ENCODE measurements at places on chromosomes 7 and 10.
A peak's percentile ranks its signal among the peaks of the same experiment; 100 is the strongest.

- no peak for DNase-seq
Observed at GRCh38 chr10:45627412-45628048, 45.0 kb downstream of the ZFAND4 start.

DNA sequence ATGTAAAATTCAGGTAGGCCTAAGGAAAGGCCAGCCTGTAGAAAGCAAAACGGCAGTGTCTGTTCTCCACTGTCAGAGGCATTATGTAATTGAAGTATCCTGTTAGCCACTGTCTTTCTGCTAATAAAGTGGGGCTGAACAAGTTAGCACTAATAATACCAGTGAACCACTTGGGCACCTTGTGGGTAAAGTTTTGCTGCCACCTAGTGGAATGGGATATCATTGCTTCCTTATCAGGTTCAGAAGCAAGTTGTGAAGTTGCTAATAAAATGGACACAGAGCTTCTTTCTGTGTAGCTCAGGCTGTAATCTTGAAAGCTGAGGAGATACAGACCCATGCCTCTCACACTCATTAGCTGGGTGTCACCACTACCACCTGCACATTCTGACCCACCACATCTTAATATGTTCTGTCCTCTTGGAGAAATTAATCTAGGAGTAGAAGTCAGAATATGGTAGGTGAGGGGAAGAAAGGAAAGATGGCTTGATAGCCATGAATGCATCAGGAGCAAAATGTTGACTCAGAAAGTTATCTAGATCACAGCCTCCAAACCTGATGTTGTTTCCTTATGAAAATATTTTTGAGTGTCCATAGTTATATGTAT lies 175.1 kb downstream of the SEPTIN7 start:
- DNase-seq = peak; percentile 31

DNA sequence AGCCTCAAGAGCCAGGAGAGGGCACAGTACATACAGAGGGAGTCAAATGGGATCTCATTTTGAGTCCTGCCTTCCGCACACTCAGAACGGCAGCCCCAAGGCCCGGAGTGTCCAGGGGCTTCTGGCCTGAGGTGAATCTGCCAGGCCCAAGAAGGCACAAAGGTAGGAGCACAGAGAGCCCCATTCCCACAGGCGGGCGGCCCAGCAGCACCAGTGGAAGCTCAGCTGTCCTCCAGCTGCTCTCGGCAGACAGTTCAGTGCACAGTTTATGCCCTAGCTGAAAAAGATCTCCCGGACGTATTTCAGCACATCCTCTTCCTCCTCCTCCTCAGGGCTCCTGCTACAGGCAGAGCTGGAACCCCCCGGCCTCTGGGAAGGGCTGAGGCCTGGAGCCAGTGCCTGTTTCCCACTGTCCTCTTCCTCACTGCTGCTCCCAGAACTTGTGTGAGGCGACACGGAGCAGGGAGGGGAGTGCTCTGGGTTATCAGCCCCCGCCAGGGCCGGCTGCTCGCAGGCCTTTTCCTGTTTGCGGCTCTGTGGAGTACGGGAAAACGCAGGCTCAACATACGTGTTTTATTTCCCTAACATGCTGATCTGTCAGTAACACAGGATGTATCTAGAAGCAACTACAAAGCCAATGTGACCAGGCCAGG lies 4.0 kb downstream of the CYREN start:
- no peak for DNase-seq

DNA sequence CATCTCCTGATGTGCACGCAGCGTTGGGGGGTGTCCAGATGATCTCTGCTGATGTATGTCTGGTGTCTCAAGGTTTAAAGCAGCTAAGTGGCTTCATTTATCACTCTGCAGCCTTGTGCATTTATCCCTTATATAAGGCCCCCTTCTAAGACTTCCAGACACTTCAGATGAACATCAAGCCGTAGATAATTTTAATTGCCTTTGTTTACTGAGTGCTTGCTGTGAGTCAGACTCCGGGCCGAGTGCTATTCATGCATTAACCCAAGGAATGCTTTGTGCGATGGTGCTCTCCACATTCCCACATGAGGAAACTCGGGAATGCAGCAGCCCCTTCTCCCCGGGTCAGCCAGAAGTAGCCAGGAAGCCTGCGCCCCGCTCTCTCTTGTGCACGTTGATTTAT lies 328.6 kb upstream of the COBL start:
- no peak for DNase-seq

DNA sequence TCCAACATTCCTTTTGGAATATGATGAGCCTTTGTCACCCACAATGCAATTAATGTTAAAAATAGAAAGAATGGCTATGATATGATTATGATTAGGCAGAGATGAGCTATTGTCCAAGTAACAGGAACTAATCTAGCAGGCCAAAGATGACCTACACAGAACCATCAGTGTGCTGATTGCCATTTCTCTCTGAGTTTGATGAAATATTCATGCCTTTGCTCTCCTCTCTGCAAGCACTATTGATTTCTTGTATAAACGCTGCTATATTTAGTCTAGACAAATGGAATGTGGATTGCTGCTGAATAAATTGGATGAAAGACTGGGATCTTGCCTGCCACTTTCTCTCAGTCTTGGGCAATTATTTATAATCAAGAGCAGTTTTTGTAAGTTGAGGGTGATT lies 85.4 kb downstream of the HDAC9 start:
- no peak for DNase-seq

DNA sequence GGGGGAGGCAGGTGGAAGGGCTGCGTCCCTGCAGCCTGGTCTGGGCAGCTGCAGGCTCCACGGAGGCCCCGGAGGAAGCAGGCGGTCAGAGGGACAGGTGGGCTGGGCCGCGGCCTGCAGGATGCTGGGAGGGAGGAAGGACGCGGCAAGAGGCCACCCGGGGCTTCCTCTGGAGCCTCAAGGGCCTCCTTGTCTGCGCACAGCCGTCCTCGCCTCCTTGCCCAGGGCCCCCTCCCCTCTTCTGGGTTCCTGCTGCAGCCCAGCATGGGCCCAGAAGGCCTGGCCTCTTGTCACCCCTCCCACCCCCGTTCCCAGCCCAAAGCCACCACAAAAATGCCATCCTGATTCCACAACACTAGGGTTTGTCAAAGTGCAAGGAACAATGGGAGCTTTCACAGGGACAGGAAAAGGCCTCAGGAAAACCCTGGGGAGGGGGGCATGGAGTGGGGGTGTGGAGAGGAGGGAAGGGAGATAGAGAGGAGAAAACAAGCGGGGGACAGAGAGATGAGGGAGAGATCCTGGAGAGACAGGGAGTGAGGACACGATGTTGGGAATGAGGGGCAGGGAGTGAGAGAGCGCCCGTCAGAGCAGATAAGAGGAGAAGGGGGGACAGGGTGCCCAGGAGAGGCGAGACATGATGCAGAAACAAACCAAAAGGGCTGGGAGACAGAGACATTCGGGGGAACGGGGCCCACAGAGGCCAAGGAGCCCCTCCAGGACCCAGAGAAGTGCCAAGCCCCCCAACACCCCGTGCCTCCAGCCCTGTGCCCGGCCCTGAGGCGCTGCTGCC lies 41.8 kb downstream of the ZCCHC24 start:
- DNase-seq = no peak

DNA sequence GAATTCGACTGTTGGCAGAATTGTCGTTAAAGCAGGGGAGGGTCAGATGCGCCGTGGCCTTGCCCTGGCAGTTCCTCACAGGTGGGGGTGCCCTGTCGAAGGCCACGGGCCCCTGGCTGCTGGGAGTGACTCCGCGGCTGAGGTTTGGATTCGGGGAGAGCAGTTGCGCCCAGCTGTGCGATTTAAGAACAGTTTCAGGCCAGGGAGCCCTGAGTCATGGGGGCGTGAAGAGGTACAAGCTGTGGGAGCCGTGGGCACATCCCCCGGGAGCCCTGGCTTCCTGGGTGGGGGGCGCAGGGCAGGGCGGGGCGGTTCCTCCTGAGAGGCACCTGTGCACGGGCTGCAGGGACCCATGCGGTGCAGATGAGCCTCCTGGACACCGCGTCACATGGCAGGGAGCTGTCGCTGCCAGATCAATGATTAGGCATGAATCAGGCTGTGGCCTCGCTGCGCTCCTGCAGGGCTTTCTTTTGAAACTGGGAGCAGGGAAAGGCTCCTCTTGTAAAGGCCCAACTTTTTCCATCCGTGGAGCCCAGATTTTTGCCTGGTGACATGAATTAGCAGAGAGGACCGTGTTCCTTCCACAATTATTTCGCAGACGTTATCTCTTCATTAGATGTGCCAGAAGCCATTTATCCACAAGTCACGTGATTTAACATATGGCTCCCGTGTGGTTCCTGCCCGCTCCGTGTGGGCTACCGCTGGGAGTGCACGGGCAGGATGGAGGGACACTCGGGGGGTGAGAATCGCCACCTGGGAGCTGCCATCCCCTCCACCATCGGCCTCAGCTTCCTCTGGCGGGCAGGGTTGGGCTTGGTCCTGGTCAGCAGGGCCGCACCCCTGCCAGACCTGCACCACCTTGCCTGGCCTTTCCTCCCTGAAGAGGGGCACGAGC lies 918 bp downstream of the PWWP2B start:
- peak; percentile 39 for DNase-seq

GRCh38 chr7:35624299-35625186 lies 70.4 kb downstream of the HERPUD2 start:
- peak; percentile 10 for DNase-seq

- no peak for DNase-seq
Observed at GRCh38 chr7:74286131-74286530, 3.1 kb upstream of the CLIP2 start.

DNA sequence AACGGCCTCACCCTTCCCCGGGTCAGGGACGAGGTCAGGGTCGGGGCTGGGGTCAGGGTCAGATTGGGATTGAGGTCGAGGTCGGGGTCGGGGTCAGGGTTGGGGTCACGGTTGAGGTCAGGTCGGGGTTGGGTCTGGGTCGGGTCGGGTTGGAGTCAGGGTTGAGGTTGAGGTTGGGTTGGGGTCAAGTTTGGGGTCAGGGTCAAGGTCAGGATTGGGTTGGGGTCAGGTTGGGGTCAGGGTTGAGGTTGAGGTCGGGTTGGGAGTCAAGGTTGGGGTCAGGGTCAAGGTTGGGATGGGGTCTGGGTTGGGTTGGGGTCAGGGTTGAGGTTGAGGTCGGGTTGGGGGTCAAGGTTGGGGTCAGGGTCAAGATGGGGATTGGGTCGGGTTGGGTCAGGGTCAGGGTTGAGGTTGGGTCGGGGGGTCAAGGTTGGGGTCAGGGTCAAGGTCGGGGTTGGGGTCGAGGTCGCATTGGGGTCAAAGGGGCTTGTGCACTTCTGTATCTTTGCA lies 131.4 kb downstream of the VIPR2 start:
- DNase-seq = no peak

DNA sequence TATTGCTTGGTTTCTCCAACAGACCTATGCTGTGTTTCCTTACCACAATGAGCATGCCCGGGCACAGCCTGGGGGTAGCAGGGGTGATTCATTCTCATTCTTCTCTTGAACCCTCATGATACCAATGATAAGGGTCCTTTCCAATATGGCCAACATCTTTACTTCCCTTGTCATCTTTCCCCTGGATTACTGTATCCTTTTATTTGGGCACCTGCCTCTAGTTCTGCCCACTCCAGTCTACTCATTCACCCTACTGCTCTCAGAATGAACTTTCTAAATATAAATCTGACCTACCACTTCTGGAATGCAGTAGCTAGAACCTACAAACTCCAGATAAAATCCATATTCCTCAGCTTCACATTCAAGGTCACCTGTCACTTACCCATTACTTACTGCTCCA lies 26.4 kb upstream of the ITPRID1 start:
- no peak for DNase-seq

DNA sequence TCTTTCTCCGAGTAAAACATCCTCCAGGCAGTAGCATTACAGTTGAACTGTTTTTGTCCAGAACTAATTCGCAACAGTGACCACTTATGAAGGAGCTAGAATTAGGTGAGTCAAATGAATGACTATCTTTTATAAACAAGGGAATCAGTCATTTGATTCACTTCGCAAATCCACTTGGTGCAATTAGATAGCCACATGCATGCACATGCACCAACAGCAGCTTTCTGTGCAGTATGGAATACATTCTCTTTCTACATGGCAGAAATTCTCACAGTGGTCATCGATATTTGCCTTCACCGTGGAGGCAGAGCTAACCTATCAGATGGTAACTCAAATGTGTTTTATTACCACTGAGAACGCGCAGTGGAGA lies 118.8 kb downstream of the CDK6 start:
- DNase-seq = no peak

DNA sequence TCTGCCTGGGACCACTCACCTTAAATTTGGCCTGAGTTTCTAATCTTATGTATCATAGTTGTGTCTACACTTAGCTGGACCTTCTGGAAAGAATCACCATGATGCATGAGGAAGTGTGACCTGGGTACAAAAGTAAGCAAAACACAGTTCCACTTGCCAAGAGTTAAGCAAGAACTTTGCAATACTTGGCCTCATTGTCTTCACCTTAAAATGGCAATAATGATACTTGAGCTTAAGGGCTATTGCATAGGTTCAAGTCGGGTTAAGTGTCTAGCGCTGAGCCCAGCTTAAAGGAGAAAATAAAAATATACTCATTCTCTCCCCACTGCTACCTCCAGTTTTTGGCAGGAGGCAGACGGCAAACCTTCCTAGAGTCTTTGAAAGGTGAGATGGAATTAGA lies 133.9 kb upstream of the BMPER start:
- DNase-seq = no peak

- DNase-seq = no peak
Observed at GRCh38 chr10:96352582-96352981, 6.2 kb downstream of the OPALIN start.

DNA sequence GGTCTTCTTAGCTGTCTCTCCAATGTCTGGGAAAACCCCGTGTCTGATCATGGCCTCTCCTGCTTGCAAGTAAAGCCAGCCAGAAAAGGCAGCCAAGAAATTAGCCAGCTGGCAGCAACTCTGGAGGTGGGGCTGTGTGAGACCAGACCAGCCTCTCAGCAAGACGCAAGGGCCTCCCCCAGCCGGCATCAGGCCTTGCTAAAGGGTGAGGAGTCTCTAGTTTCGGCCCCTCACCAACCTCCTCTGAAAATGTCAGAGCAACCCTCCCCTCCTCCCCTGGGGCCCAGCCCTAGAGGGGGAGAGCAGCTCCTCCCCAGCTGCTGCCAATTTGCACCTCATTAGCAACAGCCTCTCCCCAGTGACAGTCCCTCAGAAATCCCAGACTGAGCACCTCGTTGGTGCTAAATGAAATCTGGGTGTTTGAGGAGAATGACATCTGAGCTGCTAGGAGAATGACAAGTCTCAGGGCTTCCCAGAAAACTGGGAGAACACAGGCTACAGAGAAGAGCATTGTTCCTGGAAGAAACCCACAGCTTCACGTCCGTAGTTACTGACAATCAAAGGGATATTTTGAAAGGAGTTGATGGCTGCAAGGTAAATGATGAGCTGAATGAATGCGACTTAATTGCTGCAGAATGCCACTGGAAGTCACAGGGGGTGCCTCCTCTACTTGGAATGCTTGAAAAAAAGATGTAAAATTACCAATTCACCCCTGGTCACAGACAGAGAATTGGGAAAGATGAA lies 25.9 kb downstream of the DGKI start:
- DNase-seq = no peak

- DNase-seq = no peak
Observed at GRCh38 chr10:16867556-16867955, 50.3 kb upstream of the RSU1 start.
